Lung (tissue), 17 donors: ENCODE measurements at places on chromosomes 1 and 21. TPM values are rescaled to one million over a fixed set of nuclear protein-coding genes. Genes with fewer than 3 reads are reported as not detected.
A peak's percentile ranks its signal among the peaks of the same experiment; 100 is the strongest.

PRRX1 gene
- total RNA-seq, result 37.5 TPM

S100A7 gene
- not detected for total RNA-seq

UBE2U gene
- total RNA-seq, result not detected

ATP1B1 gene
- total RNA-seq, result 220 TPM

INSRR gene
- total RNA-seq, result not detected

OR2L5 gene
- not detected for total RNA-seq

TFF2 gene
- not detected for total RNA-seq

- DNase-seq, result no peak
- H3K27me3 ChIP-seq, result no peaks in the 10 kb centered on the region
- no peaks in the 10 kb centered on the region for H3K36me3 ChIP-seq
Measured at GRCh38 chr1:158146739-158147138, 34.0 kb upstream of the CD1D start.

DNA sequence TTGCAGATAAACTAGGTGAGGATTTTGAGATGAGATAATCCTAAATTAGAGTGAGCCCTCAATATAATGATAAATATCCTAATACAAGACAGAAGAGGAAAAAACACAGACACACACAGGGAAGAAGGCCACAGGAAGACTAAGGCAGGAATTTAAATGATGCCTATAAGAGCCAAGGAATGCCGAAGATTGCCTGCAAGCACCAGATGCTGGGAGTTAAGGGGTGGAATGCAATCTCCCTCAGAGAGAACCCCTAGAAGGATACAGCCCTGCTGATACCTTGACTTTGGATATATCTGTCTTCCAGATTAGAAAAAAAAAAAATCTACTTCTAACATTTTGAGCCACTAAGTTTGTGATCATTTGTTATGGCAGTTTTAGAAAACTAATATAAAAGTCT lies 299.7 kb upstream of the PRMT6 start:
- no peak overlapping the region for H3K4me3 ChIP-seq
- no peaks in the 10 kb centered on the region for H3K4me1 ChIP-seq
- DNase-seq, result no peak
- no peak overlapping the region for H3K27ac ChIP-seq

GRCh38 chr1:116878804-116879477 lies 30.8 kb upstream of the PTGFRN start:
- H3K4me3 ChIP-seq, result no peak overlapping the region
- peak; percentile 49 for DNase-seq
- no peaks in the 10 kb centered on the region for H3K27me3 ChIP-seq

DNA sequence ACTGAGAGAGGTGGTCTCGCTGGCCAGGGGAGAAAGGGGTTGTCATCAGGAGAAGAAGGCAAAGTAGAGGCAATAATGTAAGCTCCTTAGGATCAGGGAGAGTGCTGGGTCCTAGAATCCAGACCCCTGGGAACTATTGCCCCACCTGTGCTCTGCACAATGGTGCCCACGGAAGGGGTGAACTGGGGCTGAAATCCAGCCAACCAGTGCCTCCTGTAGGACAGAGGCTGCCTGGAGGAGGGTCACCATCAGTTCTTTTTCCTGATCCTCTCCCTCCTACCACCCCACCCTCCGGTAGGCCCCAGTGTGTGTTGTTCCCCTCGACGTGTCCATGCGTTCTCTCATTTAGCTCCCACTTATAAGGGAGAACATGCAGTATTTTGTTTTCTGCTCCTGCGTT lies 52.9 kb upstream of the ATP2B4 start:
- H3K27ac ChIP-seq, result no peak overlapping the region
- no peak overlapping the region for H3K4me3 ChIP-seq
- no peaks in the 10 kb centered on the region for H3K36me3 ChIP-seq
- peaks cover 6% of the 10 kb centered on the region for H3K4me1 ChIP-seq

GRCh38 chr1:41919131-41919530 lies 409 bp upstream of the HIVEP3 start:
- no peaks in the 10 kb centered on the region for H3K27me3 ChIP-seq
- H3K36me3 ChIP-seq, result no peaks in the 10 kb centered on the region
- no peak for DNase-seq
- H3K27ac ChIP-seq, result peak overlapping the region; percentile 26
- peaks cover 16% of the 10 kb centered on the region for H3K4me1 ChIP-seq

DNA sequence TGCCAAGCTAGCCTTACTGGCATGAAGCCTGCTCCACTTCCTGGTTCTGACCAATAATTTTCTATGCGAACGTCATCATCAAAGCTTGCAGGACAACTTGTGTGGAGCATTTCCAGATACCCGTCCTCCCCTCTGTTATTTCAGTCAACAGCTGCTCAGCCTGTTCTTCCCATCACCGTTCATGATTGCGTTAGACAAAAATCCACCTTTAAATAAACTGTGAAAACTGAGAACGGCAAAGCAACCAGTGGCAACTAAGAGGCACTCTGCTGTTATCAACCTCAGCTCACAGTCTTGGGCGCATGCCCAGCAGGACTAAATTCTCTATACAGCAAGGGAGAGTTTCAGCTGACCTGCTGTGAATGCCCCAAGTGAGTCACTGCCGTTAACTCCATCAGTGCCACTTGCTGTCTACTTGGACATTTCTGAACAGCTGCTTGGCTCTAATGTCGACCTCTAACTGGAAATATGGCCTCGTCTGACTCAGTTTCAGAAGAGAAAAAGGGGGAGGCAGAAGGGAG lies 207.4 kb upstream of the RUNX1 start:
- H3K36me3 ChIP-seq, result no peaks in the 10 kb centered on the region
- DNase-seq, result peak; percentile 89
- H3K4me1 ChIP-seq, result peaks cover 6% of the 10 kb centered on the region

DNA sequence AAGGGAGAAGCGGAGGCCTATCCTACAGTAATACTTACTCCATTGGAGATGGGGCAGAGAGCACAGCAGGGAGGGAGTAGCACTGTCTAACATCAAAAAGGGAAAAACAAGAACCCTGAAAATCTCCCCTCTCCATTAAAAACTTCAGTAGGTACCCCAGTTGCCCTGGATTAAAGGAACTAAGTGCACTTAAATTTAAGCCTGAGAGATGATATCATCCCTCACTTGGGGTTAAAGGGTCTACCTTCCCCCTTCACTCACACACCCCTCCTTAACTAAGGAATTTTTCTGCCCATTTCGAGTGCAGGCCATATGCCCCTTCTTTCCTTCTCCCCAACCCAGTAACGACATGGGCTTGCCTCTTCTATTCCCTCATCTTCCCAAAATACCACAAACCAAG lies 3.7 kb upstream of the MTMR11 start:
- H3K27ac ChIP-seq, result no peak overlapping the region
- H3K36me3 ChIP-seq, result peaks cover 13% of the 10 kb centered on the region
- H3K4me3 ChIP-seq, result no peak overlapping the region
- H3K4me1 ChIP-seq, result peaks cover 5% of the 10 kb centered on the region
- no peak for DNase-seq

- peaks cover 8% of the 10 kb centered on the region for H3K4me1 ChIP-seq
- H3K4me3 ChIP-seq, result no peak overlapping the region
- no peak overlapping the region for H3K27ac ChIP-seq
- no peaks in the 10 kb centered on the region for H3K36me3 ChIP-seq
- H3K27me3 ChIP-seq, result no peaks in the 10 kb centered on the region
- no peak for DNase-seq
Measured at GRCh38 chr21:37393030-37393429, 26.5 kb downstream of the DYRK1A start.

GRCh38 chr1:48697066-48697707 lies 79.5 kb downstream of the BEND5 start:
- H3K27ac ChIP-seq, result no peak overlapping the region
- no peaks in the 10 kb centered on the region for H3K36me3 ChIP-seq
- no peaks in the 10 kb centered on the region for H3K4me1 ChIP-seq
- H3K4me3 ChIP-seq, result no peak overlapping the region

GRCh38 chr1:221203224-221204054 lies 324.2 kb downstream of the HLX start:
- DNase-seq, result peak; percentile 80
- H3K27me3 ChIP-seq, result no peaks in the 10 kb centered on the region
- no peak overlapping the region for H3K27ac ChIP-seq
- no peaks in the 10 kb centered on the region for H3K36me3 ChIP-seq

- no peaks in the 10 kb centered on the region for H3K36me3 ChIP-seq
- H3K27ac ChIP-seq, result no peak overlapping the region
- no peaks in the 10 kb centered on the region for H3K27me3 ChIP-seq
Measured at GRCh38 chr1:73914951-73915350, 283.0 kb downstream of the LRRIQ3 start.

- H3K4me1 ChIP-seq, result no peaks in the 10 kb centered on the region
- no peaks in the 10 kb centered on the region for H3K36me3 ChIP-seq
- H3K27me3 ChIP-seq, result no peaks in the 10 kb centered on the region
- no peak overlapping the region for H3K27ac ChIP-seq
- peak; percentile 63 for DNase-seq
- H3K4me3 ChIP-seq, result no peak overlapping the region
Measured at GRCh38 chr1:39657923-39658485, 13.9 kb downstream of the NT5C1A start.

GRCh38 chr1:231590453-231591198 lies 36.0 kb upstream of the DISC1 start:
- H3K4me3 ChIP-seq, result no peak overlapping the region
- no peak overlapping the region for H3K27ac ChIP-seq
- peak; percentile 71 for DNase-seq
- no peaks in the 10 kb centered on the region for H3K27me3 ChIP-seq
- no peaks in the 10 kb centered on the region for H3K36me3 ChIP-seq

DNA sequence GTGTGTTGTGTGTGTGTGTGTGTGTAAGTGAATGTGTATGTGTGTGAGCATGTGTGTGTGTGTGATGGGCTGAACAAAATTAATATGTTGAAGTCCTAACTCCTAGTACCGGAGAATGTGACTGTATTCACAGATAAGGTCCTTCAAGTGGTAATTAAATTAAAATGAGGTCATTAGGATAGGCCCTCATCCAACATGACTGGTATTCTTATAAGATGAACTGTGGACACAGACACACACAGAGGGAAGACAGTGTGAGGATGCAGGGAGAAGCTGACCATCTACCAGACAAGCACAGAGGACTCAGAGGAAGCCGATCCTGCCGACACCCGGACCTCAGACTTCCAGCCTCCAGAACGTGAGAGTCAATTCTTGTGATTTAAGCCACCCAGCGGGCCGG lies 91.2 kb upstream of the PGBD5 start:
- no peaks in the 10 kb centered on the region for H3K36me3 ChIP-seq
- H3K4me1 ChIP-seq, result no peaks in the 10 kb centered on the region
- H3K27ac ChIP-seq, result no peak overlapping the region
- no peak for DNase-seq
- no peaks in the 10 kb centered on the region for H3K27me3 ChIP-seq

- H3K4me3 ChIP-seq, result no peak overlapping the region
- H3K27me3 ChIP-seq, result no peaks in the 10 kb centered on the region
- no peak overlapping the region for H3K27ac ChIP-seq
- no peaks in the 10 kb centered on the region for H3K4me1 ChIP-seq
Measured at GRCh38 chr1:53383136-53383870, 55.4 kb upstream of the LRP8 start.

DNA sequence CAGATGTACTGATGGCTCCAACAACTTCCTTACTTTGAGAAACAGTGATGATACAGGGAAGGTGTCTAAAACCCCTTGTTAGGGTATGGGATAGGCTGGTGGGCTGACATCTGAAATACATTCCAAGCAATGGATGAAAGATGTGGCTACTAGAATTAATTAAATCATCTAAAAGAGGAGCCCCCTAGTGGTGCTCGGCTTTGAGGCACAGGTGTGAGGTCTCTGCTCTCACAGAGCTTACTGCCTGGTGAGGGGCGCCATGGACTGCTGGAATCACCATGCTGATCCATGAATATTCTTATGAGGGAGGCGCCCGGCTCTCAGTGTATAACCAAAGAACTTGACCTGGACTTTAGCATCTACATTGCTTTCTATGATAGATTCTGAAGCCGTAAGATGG lies 48.5 kb downstream of the GNG4 start:
- no peaks in the 10 kb centered on the region for H3K4me1 ChIP-seq
- H3K27ac ChIP-seq, result no peak overlapping the region
- H3K36me3 ChIP-seq, result no peaks in the 10 kb centered on the region
- DNase-seq, result no peak
- H3K27me3 ChIP-seq, result no peaks in the 10 kb centered on the region

DNA sequence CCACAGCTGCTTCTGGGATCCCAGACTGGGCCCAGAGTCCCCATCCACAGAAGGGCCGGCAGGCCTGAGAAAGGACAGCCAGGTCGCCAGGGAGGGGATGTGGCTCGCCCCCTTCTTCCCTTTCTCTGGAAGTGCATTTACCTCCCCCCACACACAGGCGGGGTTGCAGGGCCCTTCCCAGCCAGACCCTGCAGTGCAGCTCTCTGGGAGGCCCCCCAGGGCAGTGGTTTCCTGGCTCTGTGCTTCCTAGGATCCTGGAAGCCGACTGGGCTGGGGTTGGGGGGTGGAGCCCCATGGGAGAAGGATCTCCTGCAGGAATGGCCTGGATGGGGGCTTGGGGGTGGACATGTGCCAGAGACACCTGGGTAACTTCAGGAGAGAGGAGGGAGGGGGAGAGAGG lies 4.2 kb upstream of the COL6A1 start:
- peaks cover 43% of the 10 kb centered on the region for H3K4me1 ChIP-seq
- H3K36me3 ChIP-seq, result no peaks in the 10 kb centered on the region
- peak; percentile 54 for DNase-seq
- no peaks in the 10 kb centered on the region for H3K27me3 ChIP-seq

DNA sequence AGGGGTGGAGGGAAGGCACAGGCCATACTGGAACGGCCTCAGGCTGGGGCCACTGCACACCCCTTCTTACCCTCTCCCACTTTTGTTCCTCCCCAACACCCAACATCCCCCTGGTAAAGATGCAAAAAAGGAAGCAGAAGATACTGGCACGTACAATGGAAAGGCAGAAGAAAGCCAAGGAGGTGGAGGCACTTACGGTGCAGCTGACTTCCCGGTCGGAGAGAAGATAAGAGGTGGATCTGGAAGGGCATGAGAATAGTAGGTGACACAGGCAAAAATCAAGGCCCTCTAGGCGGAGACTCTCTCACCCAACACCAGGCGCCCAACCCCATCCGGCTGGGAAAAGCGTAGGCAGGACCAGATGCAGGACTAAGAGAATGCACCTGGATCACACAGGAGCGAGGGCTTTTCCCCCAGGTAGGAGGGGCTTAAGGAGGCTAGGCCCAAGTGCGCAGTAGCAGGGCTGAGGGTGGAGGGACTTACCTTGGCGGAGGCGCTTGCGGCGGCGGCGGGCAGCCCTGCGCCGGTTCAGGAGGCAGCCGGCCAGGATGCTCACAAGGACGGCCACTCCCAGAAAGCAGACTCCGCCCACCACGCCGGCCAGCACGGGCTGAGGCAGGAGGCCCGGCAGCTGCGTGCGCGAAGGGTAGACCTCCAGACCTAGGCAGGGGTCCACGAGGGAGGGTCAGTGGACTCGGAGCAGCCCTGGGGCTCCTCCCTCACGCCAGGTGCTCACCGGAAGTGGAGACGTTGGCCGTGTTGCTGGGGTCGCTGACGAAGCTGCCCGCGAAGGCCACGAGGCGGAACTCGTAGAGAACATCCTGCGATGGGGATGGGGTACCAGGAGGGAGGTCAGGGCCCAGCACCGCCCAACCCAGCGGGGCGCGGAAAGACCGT lies 4.1 kb upstream of the TAGLN2 start:
- H3K27me3 ChIP-seq, result no peaks in the 10 kb centered on the region
- H3K4me1 ChIP-seq, result no peaks in the 10 kb centered on the region
- H3K4me3 ChIP-seq, result no peak overlapping the region
